GM20000 (cell line): ENCODE measurements at places on chromosomes 12 and 14.

DNA sequence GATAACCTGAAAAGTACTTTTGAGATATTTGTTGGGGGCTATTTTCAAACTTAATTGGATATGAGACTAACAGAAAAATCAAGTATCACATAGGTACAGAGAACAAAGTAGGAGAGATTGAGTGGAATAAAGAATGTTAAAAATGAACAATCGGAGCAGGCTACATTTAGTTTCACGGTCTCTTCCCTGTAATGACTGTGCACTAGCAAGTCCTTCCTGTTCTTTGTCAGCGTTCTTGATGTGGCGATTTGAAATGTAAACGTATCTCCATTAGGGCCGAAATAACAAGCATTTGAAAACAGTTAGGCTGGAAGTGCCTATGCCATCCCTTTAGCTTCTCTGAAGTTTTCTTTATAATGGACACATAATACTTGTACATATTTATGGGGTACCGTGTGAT is 31.0 kb downstream of the SLC25A29 start:
- no peak for DNase-seq

- no peak for DNase-seq
Measured at GRCh38 chr12:85281636-85282312, 1.8 kb downstream of the ALX1 start.

DNA sequence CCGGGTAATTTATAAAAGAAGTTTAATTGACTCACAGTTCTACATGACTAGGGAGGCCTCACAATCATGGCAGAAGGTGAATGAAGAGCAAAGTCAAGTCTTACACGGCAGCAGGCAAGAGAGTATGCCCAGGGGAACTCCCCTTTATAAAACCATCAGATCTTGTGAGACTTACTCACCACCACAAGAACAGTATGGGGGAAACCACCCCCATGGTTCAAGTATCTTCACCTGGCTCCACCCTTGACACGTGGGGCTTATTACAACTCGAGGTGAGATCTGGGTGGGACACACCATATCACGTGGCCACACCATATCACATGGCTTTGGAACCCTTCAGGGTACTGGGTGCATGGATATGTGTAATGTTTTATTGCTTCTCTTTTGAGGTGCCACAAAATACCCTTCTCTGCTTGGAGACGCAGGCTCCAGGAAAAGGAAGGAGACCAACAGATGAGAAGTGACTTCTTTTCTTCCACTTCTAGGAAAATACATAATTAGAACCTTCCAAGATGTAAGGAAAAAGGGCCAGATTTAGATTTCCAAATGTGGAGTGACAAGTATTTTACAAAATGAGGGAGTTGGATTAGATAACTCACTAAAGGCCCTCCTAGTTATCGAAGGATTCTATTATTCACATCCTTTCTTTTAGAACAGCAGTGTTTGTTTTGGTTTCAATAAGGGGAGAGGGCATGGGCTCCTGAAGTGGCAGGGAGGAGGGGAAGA is 33.1 kb upstream of the ETFBKMT start:
- DNase-seq = no peak

DNA sequence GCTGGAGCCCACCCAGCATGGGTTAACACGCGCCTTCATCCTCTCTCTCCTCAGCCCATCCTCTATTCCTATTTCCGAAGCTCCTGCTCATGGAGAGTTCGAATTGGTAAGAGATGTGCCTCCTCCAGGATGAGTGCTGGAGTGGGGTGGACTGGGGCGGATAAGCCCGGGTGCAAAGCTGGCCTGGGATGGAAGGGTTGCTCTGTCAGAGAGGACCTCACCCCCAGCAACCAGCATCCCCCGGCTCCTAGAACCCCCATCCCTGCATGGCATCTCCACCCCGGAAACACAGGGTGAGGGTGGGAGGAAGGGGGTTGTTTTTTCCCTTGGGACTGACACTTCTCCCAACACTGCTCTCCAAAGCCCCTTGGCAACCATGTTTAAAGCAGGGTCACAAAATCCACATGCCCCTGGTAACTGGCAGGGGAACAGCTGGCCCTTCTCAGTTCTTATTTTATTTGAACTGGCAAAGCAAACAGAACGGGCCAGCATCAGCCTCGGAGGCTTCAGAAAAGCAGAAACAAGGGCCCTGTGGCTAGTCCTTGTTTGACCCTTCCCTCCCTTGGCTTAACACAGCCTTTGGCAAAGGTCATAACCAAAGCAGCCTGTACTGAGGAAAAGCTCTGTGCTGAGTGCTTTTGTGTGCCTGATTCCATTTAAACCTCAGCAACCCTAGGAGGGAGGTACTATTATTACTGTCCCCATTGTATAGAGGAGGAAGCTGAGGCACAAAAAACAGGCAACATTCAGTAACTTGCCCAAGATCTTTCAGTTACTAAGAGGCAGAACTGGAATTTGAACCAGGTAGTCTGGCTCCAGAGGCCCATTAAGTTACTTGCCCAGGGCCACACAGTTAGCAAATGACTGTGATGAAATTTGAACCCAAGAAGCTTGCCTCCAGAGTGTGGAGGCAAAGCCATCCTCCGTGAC is 4.2 kb downstream of the GSTZ1 start:
- DNase-seq = no peak

- DNase-seq = no peak
Measured at GRCh38 chr14:35374263-35374712, 30.3 kb downstream of the NFKBIA start.

DNA sequence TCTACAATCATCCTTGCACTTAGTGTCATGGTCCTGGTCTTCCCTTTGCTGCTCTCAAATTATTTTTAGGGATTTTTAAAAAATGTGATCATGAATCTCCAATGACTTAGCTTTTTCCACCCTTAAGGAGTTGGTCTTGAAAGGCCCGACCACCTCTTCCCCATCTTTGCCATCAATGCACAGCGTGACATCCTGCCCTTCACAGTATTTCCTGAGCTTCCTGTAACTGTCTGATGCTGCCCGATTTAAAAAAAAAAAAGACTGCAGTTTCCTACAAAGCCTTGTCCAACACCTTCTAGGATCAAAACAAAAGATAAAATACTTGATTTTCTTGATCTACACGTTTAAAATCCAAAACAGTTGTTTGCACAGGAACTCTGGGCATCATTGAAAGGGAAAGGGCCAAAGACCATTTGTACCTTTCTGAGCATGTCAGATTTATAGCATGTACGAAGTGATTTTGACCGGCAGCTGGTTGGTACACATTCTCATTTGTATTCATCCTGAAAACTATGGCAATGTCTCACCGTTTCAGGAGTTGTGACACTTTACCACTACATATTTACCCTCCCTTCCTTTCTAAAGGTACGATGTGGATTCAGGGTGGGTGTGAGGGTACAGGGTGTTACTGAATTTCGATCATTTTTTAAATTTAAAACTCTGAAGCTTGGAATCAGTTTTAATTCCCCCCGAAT is 7.4 kb upstream of the ELK3 start:
- no peak for DNase-seq

- no peak for DNase-seq
Measured at GRCh38 chr12:20194171-20194570, 174.2 kb upstream of the PDE3A start.

DNA sequence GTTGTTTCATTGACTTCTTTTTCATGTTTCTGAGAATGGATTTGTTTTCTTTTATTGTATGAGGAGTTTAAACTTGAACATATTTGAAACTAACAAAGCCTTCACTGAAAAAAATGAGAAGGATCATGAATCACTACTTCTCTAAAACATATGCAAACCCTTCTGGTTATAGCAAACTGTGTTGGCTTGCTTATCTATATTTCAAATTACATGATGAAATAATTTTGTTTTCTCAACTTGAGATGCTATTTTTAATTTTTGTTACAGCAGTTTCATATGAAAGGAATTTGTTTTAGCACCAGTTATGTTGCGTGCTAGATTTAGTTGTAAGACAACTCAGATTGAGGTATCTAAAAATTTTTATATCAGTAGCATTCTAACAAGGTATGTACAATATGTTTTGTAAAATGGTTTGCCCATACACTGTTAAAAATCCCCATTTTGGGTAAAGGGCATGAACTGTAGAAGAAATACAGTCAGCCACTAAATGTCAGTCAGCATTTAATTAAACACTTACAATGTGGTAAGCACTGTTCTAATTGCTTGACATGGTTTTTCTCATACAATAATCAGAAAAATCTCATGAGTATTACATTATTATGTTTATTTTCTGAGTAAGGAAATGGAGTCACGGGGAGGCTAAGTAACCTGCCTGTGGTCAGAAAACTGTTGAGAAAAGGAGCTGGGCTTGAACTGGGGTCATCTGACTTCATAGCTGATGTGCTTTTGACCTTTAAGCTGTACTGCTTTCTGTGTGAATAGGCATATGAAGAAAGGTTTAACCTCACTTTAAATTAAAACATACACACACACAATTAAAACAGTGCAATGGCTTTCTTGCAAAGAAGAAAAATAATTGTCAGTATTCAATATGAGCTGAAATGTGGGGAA is 105.7 kb downstream of the PLEKHA5 start:
- DNase-seq = no peak

- DNase-seq = no peak
Measured at GRCh38 chr12:131728720-131729119, 17.8 kb downstream of the SFSWAP start.

DNA sequence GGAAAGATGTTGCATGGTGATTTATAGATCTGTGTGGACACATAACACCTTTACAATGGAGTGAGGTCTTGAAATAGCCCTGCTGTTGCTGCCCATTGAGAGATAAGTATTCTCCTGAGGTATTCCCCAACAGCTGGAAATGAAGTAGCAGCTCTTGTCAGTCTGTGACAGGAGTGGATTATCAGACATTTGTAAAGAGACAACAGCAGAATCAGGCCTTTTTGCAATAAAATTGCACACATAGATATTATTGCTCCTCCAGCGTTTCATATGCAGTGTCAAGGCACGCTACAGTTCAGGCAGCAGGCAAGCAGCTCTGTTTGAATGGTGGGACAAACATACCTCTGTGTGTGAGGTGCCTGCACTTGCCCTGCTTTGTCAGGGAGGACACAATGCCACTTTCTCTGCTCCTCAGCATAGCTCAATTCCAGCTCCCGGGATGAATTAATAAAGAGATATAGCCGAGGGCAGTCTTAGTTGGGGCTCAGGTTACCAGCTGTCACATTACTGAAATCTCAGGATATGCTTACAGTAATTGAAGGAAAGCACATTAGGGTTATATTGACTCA is 49.4 kb downstream of the BICD1 start:
- DNase-seq = no peak

DNA sequence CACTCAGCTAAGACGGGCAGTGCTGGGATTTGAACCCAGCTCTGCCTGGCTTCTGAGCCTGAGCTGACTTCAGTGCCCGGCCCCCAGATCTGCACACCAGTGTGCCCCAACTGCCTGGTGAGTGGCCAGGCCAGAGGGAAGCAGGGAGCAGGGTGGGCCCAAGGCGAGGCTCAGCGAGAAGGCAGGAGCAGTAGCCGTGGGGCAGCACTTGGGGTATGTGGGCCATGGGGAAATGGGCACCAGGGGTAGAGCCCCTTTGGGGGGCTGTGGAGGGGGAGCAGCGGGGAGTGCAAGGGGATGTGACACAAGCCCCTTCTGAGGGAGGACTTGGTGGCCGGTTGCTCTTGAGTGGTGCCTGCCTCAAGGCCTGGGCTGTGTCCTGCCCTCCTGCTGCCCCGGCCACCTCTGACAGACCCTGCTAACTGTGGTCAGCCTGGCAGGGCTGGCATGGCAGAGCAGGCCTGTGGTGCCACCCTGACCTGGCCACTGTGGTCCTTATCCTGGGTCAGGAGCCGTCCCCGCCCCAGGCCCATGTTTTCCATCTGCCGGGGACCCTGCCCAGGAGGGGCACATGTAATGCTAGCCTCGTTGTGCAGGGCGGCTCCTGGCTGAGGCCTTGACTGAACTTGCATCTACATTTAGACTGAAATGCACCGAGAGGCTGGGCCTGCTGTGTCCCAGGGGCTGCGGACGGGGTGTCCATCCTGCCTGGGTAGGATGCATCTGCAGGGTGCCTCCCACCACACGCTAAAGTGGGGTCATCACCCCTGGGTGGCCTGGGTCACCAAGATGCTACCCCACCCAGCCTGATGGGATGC is 90.5 kb downstream of the KIF26A start:
- DNase-seq = no peak

GRCh38 chr14:77023001-77023996 is 5.2 kb downstream of the IRF2BPL start:
- no peak for DNase-seq

GRCh38 chr14:41597647-41598046 is 9.0 kb upstream of the LRFN5 start:
- DNase-seq = no peak

DNA sequence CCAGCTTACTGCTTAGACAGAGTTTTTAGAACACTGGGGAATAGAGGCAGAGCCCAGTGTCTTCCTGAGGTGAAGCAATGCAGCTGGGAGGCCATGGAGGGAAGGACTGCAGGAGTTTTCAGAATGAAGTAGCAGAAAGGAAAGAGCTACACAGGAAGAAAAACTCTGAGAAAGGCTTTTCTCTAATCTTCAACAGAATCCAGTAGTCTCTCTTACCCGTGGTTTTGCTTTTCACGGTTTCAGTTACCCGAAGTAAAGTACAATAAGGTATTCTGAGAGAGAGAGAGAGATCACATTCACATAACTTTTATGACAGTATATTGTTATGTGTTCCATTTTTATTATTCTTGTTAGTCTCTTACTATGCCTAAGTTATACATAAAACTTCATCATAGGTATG is 761.6 kb downstream of the BCL11B start:
- no peak for DNase-seq

GRCh38 chr12:77377116-77377515 is 311.7 kb upstream of the E2F7 start:
- DNase-seq = no peak

GRCh38 chr12:75900781-75901254 is 130.8 kb downstream of the PHLDA1 start:
- no peak for DNase-seq

DNA sequence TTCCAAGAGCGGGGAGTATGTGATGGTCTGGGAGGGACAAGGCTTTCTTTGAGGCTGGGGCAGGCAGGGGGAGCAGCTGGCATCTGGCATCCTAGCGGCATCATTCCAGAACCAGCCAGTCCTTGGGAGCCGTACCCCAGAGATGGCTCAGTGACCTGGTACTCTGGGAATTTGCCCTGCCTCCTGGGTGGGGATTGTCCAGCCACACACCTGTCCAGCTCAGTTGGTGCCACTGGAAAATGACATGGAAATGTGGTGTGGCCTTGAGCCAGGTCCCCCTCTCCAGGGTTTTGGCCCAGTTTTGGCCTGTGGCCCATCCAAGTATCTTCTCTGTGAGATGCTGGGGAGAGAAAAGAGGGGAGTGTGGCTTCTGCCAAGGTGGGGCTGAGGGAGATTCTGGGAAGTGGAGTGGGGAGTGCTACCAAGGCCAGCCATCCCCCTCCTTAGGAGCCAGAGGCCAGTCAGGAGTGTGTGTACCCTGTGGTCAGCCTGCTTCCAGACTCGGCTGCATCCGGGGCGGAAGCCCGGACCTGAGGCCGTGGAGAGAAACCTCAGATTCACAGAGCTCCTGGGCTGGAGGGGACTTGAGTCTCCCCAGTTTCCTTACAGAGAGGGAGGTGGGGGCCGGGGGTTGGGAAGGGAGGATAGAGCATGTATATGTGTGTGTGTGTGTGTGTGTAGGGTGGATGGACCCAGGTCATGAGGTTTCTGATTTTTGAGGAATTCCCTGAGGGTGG is 14.7 kb upstream of the KRT80 start:
- no peak for DNase-seq

GRCh38 chr12:84802161-84802560 is 110.4 kb downstream of the SLC6A15 start:
- no peak for DNase-seq
